Smooth muscle cell of the brain vasculature (primary cell): ENCODE measurements at places on chromosomes 6 and 20.
A peak's percentile ranks its signal among the peaks of the same experiment; 100 is the strongest.

GRCh38 chr6:144123421-144123820 lies 26.9 kb upstream of the STX11 start:
- no peak for DNase-seq

DNA sequence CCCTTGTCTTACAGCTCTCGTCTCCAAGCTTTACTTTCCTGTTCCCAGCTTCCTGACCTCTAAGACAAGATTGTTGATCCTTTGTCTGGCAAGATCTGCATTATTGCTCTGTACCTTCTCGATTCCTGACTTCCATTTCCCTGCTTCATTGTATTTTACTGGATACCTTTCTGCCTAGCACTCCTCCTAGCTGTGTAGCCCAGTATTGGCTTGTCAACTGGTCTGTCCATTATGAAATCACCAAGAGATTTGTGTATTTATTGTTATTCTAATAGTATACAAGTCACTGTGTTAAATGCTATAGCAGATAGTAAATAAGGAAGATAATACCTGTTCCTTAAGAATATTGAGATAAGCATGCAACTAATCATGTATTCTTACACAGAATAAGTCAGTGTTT lies 305.4 kb downstream of the CDKAL1 start:
- no peak for DNase-seq

GRCh38 chr6:89987830-89988229 lies 93.6 kb downstream of the GJA10 start:
- no peak for DNase-seq

- peak; percentile 80 for DNase-seq
Observed at GRCh38 chr6:90285611-90286381, 10.8 kb downstream of the BACH2 start.

DNA sequence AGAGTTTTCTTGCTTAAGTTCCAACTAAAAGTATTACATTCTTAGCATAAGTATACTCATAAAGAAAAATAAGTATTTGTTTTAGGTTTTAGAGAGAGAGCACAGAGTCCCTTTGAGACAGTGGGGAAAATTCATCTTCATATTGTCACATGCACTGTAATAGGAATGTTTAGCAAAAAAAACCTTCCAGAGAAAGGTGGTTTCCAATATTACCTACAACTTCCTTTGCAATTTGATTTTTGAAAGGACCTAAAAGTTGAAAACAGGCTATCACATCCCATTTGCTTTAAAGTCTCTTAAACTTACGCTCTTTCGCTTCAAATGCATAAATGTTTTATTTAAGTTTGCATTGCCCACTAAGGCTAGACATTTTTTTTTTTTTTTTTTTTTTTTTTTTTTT lies 86.4 kb downstream of the OPRM1 start:
- DNase-seq = no peak

DNA sequence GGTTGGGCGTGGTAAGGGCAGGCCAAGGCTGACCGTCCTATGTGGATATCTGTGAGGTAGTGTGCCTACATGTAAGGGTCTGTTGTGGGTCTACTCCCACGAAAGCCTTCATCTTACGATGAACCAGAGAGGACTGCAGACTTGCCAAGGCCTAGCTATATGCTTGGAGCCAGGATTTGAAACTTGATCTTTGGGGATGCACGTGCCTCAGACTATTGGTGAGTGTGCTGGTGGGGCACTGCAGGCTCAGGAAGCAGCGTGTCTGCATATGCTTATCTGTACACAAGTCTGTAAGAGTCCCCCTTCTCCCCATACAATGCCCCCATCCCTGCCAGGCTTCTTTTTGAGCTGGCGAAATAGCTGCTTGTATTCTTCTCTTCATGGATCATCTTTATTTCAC lies 17.9 kb downstream of the PLCG1 start:
- DNase-seq = no peak

GRCh38 chr20:14632906-14633305 lies 295.5 kb upstream of the FLRT3 start:
- no peak for DNase-seq

DNA sequence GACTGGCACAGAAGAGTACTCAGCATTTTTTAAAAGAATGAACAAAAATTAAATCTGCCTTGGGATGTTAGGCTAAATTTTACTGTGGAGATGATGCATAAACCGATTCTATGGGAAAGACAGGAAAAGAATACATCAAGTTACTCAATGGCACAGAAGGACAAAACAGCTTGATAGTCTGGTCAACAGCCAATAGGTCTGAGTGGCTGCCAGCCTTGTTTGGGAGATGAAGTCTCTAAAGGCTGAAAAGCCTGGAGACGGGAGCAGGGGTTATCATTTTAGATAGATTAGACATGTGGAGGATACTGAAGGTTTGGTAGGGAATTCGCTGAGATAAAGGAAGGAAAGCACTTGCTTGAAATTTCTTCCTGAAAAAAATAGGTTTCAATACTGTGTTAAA lies 56.3 kb upstream of the LAMA2 start:
- no peak for DNase-seq

GRCh38 chr6:75268121-75268987 lies 16.2 kb downstream of the TMEM30A start:
- DNase-seq = no peak

DNA sequence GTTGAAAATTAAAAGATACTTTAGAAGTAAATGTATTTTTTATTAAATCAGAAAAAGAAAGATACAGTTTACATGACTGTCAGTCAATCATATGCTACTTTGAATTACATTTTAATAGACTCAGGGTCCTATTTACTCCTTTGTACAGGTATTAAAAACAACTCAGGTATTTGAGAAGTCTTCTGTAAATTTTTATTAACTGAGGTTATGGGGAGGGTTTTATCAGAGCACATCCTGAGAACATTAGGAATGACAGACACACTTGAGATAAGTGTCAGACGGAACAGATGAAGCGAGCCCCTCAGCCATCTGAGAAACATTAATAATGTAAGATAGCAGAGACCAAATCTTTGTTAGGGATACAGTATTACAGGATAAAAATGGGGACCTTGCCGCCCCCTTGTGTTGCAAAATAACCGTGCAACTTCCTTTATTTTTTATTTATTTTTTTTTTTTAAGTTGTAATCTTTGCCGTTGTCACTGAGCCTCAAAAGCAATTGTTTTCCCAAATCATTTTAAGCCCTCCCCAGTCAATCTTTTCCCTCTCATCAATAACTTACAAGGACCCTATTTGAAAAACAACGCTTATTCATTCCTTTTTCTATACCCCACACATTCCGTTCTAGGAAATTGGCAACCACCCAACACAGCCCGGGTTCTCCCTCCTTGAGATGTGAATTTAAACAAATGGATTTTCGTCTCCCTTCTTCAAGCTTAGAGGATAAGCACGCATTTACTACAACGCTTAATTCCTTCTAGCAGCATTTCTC lies 126.7 kb downstream of the BCAS1 start:
- DNase-seq = no peak

GRCh38 chr20:34461779-34462087 lies 54.5 kb upstream of the DYNLRB1 start:
- DNase-seq = no peak
